ENCODE measurements at places on chromosomes 13 and 19. TPM values are rescaled to one million over a fixed set of nuclear protein-coding genes. Genes with fewer than 3 reads are reported as not detected.

GRCh38 chr13:25827831-25828465 is 223.9 kb downstream of the SHISA2 start:
- DNase-seq: no peak

DNA sequence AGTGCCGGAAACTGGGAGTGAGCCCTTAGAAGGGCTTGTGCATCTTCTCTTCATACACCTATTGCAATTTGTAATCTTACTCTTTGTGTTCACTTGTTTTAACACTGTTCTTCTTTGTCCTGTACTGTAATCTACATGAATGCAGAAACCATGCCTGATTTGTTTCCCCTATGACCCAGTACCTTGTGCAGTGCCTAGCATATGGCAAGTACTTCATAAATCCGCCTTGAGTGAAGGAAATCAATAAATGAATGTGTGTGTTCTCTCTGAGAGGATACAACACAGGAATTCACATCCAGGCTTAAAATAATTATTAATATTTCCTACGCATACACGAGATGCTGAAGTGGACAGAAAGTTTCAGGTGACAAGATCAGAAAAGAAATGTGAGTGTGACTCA is 172.6 kb downstream of the GPC6 start:
- no peak for DNase-seq

GRCh38 chr19:54526972-54527371 is 24.3 kb downstream of the LAIR2 start:
- no peak for DNase-seq

DNA sequence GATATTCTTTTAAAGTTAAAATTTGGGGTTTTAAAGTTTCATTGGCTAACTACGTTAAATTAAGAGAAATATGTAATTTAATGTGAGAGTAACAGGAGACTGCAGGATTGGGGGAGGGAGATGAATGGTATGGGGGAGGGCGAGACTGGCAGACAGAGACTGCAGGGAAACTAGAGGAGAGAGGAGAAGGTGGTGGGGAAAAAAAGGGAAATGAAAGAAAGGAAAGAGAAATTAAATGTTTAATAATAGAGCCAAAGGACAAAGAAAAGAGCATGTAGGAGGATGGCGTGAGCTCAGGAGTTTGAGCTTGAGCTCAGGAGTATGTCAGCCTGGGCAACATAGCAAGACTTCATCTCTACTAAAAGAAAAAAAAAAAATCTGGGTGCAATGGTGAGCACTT is 115.9 kb downstream of the RFC3 start:
- no peak for DNase-seq

The PRR22 gene
- total RNA-seq: 0.28 TPM

The ZNF543 gene
- total RNA-seq: 9.0 TPM

DNA sequence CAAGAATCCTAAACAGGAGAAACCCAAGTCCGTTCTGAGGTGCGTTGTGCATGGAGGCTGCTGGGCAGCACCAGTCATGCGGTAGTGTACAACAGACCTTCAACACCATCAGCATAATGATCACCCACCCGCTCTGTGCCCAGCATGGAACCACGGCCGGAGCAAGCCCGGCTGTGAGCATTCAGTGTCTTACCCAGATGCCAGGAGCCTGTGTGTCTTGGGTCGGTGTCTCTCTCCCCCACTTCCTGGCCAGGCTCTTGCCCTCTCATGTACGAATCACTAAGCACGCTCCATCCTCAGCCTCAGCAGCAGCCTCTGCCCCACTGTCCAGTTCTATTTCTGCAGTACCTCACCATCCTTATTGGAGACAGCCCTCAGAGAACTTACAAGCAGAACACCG is 231.6 kb upstream of the IRS2 start:
- DNase-seq: peak; percentile 57

The CCDC169 gene
- 0.54 TPM for total RNA-seq

- peak; percentile 35 for DNase-seq
Measured at GRCh38 chr13:99378985-99379733, 72.0 kb upstream of the GPR183 start.

DNA sequence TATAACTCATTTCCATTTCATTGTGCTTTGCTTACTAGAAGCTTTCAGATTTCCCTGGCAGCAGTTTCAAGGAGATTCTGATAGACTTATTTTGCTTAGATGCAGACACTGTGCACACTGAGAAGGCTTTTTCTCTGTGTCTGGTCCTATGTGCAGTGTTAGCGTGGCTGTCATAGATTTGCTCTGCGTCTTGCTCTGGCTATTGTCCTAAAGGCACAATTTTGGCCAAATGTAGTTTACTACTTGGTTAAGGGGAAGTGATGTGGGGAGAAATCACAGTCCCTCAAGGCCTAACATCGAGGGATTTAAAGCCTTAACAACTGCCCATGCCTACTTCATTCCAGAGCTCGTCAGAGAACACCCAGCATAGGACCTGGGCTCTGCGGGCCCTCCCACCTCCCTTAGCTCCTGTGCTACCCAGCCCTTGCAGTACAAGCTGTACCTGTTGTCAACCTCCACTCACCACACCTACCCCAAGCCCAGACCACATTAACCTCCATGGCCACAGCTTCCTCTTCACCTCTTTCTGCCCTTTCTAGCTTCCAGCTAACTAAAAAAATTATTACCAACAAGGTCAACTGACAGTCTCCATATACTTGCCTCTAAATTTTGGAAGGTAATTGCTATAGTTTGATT is 38.9 kb upstream of the KATNAL1 start:
- no peak for DNase-seq

GRCh38 chr13:29497137-29497654 is 98.3 kb downstream of the SLC7A1 start:
- DNase-seq: peak; percentile 65

The PALM3 gene
- total RNA-seq: under 0.01 TPM

- DNase-seq: no peak
Measured at GRCh38 chr19:42380155-42380554, 9.9 kb downstream of the CNFN start.

GRCh38 chr19:3263866-3264265 is 39.4 kb downstream of the CELF5 start:
- DNase-seq: no peak

DNA sequence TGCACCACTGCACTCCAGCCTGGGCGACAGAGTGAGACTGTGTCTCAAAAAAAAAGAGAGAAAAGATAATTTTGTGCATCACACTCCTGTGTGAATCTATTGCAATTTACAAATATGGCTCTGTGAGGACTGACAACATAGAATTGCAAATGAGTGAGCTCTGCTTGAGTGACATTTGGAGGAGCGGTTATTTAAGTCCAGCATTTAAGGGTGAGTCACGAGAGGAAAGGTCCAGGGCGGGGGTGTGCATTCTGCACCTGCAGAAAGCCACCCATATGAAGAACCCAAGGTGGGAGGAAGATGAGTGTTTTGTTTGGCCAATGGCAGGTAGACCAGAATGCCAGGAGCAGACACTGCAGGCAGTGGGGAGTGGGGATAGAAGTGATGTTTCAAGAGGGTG is 58.5 kb downstream of the DGKH start:
- DNase-seq: no peak

The TUBB4A gene
- not detected for total RNA-seq

GRCh38 chr19:5948752-5949564 is 29.0 kb downstream of the RANBP3 start:
- no peak for DNase-seq

- no peak for DNase-seq
Measured at GRCh38 chr19:43552616-43553015, 19.6 kb downstream of the ZNF575 start.

DNA sequence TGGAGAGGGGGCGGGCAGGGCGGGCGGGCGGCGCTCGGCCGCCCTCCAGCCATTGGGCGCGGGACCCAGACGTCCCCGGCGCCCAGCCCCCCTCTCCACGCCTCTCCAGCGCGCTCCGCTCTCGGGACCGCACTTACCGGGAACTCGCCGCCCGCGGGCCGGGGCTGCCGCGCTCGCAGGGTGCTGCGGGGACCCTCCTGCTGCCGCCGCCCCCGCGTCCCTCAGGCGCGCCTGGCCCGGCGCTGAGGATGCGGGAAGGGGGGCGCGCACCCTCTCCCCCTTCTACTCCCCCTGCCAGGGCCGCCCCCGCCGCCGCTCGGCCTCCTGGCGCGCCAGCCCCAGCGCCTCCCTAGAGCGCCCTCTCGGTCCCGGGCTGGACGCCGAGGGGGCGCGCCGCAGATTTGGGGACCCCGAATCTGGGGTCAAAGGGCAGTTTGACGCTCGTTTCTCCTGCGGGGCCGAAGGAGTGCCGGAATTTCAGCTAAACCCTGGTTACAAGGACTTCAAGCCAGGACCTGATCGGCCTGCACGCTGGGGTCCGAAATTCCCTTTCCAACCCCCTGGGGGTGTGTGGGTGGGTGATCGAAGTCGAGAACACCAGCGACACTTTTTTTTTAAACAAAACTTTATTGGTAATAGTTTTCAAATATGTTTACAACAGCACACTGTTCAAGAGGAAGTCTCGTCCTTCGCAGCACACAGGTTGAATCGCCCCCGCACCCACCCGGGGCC is 696 bp upstream of the SAMD1 start:
- DNase-seq: peak; percentile 64

The HOMER3 gene
- 50.8 TPM for total RNA-seq

The POSTN gene
- 32.6 TPM for total RNA-seq

DNA sequence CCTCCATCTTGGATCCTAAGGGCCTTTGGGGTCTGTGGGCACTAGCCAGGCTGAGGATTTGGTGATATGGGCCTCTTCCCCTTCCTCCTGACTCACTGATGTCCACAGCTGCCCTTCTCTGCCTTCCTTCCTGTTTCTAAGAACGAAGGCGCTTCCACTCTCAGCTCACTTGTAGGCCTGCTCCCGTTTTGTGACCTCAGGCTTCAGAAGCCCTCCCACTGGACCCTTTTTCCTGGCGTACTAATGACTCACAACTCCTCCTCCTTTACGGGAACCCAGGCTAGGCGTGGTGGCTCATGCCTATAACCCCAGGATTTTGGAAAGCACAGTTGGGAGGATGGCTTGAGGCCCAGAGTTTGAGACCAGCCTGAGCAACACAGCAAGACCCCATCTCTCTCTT is 55.6 kb downstream of the TMED1 start:
- peak; percentile 54 for DNase-seq

GRCh38 chr13:76397413-76397812 is 488.8 kb downstream of the KCTD12 start:
- DNase-seq: no peak

The ZNF497 gene
- total RNA-seq: 0.56 TPM

GRCh38 chr13:109333893-109334651 is 452.3 kb downstream of the IRS2 start:
- DNase-seq: no peak

DNA sequence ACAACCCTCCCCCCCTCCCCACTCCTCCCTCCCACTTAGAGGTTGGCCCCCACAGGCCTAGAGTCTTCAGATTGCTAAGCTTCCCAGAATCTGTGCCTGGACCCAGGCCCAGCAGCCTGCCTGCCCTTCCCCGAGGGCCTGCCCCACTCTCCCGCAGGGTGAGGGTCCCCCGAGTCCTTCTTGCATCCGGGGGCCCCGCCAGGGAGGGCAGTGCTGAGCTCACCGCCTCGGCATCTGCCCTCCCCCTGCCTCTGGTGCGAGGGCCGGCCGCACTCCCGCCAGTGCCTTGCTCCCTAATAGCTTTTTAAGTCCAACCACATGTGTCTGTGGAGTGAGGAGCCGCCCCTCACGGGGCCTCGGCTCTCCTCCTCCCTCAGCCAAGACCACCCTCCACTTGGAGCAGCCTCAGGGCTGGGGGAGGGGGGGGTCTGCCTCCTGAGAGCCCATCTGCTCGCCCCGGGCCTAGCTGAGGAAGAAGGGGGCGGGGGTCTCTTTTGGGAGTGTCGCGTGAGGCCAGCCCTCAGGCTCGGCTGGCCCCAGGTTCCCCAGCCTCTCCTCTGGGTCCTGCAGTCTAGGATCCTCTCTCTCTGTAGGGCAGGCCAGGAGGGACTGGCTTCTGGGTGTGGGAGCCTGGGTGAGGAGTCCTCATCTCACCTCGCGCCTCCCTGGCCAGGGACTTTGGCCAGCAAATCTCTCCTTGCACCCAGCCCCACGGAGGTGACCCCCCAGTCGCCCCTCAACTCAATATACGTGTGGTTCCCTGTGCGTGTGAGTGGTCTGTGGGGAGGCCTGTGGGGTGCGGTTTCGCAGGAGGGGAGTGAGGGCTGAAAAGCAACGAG is 47.2 kb downstream of the LYL1 start:
- DNase-seq: peak; percentile 89

The OR7C1 gene
- total RNA-seq: not detected

- no peak for DNase-seq
Measured at GRCh38 chr13:78786459-78786858, 127.5 kb upstream of the OBI1 start.

DNA sequence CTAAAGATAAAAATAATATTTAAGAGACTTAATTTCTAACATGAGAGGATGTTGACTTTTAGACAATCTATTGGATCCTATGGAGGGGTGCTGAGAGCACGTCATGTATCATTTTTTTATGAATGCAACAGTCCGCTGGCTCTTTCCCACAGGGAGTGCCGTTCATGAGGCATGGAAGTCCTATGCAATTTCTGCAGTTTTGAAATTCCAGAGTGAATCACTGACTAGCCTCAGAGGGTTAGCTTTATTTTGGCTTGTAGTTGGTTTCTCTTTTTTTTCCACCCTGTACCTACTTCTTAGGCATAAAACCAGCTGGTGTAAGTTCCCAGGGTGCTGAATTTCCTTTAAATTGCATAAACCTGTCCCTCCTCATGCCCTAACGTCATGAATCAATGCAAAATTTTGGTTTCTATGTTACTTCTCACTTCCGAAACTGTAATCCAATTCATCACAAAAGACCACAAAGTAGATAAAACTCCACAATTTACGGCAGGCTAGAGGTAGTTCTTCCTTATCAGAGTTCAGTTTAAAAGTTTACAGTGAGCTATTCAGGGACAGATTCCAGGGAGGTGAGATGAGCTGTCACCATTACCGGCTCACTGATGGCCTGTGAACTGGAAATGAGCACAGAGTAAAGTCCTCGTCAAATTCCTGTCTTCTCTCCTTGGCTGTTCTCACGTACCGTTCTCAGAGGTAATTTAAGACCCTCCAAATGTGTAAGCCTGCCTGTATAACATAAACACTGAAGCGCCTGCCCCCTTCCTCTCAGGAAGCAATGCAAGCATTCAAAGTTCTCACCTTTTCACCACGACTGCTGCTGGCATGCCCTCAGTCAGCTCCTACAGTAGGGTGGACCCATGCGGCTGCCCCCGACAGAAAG is 216.6 kb upstream of the SLC10A2 start:
- peak; percentile 49 for DNase-seq

The FXYD1 gene
- total RNA-seq: 0.18 TPM

DNA sequence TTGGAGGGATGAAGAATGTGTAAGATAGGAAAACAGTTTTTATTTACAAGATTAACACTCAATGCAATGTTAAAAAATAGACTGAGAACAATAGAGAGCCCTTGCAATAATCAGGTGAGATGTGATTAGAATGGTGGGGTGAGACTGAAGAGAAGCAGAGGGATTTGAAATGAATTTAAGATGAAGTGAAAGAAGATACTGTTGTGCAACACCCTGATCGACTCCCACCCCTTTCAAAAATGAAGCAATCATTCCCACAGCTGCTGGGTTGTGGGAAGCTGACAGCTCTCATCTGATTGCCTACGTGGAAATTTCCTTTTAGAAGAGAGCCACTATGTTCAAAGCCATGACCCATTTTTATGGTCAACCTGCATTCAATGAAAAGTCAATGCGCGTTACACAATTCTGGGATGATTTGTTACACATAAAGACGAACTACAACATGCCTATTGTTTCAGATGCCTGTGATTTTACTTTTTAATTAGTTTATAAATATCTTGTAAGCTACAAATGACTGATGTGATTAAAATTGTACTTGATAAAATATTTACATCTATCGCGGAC is 1374.8 kb downstream of the PCDH9 start:
- DNase-seq: peak; percentile 41

The ZNF132 gene
- total RNA-seq: 8.9 TPM

- DNase-seq: no peak
Measured at GRCh38 chr13:34066344-34066743, 248.4 kb downstream of the RFC3 start.

Measured in IMR-90 (cell line).